ENCODE measurements at places on chromosomes 13 and 19.

DNA sequence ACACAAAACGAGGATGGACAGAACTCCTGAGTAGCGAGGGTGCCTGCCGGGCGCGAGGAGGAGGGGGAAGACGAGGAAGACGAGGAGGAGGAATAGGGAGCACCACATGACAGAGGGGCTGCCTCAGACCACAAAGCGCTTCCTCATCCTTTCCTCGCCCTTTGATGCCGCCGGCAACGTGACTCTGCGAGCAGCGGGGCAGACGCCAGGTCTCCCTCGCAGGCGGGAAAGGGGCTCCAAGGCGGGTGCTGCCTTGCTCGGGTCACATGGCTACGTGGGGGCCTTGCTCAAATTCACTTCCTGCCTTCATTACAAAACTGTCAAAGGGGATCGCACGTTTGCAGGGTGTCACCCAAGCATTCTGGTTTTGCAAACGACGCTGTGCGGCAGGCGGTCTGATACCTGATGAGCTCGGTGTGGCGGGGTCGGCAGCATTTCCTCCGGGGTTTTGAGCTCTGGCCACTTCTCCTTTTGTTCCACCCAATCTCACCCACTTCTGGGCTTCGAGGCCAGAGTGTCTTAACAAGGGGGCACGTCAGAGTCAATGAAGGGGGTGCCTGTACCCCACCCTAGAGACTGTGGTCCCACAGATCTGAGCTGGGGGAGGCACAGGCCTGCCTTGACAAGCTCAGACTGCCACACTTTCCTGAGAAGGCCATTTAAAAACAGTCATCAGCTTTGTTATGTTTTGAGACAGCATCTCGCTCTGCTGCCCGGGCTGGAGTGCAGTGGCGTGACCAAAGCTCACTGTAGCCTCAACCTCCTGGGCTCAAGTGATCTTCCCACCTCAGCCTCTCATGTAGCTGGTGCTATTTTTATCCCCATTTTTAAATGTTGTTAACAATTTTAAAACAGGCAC, 14.9 kb downstream of the MAP2K2 start:
- DNase-seq, result peak; percentile 77

DNA sequence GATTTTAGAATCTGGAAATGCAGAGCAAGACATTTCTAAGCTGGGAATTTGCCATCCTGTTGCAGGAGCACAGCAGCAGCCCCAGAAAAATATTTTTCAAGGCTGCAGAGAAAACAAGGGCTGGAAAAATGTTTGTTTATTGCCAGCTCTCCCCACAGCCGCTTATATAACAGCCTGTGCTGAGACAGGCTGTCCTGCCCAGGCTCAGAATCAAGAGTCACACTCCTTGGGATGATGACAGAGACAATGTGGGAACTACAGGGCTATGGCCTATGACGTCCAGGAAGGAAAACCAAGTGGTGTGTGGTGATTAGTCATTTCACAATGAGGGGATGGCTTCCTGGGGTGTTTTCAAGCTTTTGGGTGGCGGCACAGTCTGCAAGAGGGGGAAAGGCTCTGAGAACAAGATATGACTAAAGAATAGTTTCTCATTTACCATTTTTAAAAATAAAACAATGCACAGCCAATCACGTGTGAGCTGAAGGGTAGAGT, 136.3 kb upstream of the SERP2 start:
- peak; percentile 14 for DNase-seq

GRCh38 chr19:22807061-22807835, 23.3 kb upstream of the ZNF99 start:
- DNase-seq, result no peak

- no peak for DNase-seq
Observed at GRCh38 chr13:104466016-104466415, 1399.8 kb upstream of the SLC10A2 start.

- peak; percentile 52 for DNase-seq
Observed at GRCh38 chr19:5321851-5322681, 18.5 kb downstream of the PTPRS start.

DNA sequence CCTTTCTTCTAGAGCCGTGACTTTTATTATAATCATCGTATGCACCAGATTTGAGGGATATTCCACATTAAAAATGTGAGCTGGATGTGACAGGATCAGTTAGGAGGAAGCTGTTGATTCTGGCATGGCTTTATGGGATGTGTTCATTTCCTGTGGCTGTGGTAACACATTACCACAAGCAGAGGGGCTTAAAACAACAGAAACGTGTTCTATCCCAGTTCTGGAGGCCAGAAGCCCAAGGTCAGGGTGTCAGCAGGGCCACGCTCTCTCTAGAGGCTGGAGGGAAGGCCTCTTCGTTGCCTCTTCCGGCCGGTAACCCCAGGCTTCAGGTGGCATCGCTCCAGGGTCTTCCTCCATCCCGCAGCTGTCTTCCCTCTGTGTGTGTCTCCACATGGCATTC, 14.5 kb downstream of the MED25 start:
- no peak for DNase-seq

DNA sequence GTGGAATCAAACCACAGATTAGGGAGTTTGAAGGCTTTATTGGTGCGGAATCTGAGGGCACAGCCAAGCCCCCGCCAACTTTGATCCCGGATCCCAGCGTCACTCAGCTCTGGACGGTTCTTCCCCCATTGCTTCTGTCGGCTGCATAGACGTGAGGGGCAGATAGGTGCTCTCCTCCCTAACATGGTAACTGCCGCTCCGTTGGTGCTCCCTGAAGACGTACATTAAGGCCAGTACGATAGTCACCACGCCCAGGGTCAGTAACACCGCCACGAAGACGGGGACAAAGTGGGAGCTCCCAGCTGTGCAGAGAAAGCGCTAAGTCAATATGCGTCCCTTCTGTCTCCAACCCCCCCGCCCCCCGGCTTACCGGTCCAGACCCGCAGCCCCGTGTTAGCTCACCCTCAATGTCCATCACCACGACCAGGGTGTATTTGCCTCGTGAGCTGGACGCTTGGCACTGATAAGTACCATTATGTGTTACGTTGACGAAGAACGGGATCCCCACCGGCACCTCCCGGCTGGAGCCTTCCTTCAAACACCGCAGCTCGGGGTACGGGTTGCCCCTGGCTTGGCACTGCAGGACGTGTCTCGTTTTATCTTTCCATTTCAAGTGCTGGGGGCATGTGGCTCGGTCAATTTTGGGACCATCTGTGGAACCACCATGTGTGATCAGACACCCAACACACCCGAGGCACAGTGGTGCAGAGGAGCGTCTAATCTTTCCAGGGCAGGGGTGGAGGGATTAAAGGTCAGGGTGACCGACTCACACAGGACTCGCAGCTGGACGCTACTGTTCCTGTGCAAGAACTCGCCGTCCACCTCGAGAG, 644 bp upstream of the RAVER1 start:
- no peak for DNase-seq

DNA sequence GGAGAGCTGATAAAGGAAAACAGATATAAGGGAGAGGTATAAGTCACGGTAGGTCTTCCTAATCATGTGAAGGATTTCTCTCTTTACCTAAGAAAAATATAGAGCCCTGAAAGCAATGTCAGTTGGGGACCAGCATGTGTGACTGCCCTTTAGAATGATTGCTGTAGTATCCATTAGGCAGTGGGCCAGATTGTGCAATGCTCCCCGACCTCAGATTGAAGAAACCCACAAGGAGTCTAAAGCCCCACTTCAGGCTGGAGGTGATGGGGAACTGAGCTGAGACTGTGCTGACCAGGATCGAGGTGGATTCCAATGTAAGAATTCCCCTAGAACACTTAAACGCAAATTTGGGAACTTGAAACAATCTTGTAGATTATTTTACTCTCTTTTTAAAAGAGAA, 614.4 kb downstream of the LIG4 start:
- DNase-seq, result no peak

GRCh38 chr13:73235385-73235784, 176.6 kb downstream of the KLF5 start:
- DNase-seq, result no peak

DNA sequence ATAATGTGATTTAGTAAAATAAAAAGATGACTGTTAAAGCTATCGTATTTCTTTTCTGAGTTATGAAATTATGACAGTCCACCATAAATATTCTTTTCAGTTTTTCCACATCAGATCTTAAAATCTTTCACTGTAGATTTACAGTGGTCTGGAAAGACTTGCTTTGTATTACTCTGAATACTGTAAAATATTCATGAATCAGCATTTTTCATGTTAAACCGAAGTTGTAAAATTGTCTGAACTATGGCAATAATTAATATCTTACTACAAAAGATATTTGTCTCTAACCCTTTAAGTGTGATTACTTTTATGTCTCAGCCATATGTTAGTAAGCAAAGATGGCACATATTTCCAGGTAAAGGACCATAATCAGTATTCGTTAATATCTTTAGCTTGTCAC, 1397.2 kb upstream of the PCDH9 start:
- DNase-seq, result no peak

Data from stimulated activated naive CD8-positive, alpha-beta T cell treated with anti-CD3 and anti-CD28 coated beads, Interleukin-15, Interleukin-2, amounts not matched to agents 100 U/mL and 50 U/mL, for 24 hours (primary cell).